Stimulated activated CD4-positive, alpha-beta T cell treated with anti-CD3 and anti-CD28 coated beads, TNF-alpha, amount 100 ng/mL, for 24 hours (primary cell): ENCODE measurements at places on chromosomes 4 and X.
A peak's percentile ranks its signal among the peaks of the same experiment; 100 is the strongest.

DNA sequence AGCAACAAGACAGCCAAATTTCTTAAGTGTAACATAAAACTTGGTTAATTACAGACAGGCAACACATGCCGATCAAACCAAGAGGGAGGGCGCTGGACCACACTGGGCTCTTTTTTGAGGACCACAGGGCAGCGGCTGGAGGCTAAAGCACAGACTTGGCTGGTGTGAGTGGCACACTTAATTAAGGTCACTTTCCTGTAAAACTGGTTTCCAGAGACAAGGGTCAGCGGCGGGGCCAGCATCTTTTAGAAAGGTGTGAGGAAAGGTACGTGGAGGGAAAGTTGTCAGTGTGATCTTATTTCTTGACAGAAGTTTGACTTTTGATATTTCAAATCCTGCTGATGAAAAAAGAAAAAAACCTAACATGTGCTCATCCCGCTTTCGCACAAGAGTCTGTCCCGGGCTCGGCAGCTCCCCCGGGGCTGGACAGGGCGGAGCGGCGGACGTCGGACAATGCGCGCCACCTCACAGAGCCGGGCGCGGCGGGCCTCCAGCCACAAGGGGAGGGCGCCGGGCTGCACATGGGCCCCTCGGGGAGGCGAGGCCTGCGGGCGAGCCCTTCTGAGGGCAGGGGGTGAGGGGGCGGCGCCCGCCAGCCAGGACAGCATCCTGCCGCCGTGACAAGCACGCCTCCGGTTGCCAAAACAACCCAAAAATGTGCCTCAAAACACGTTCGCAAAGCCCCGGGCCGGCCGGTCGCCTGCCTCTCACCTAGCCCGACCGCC lies 660 bp upstream of the HSPA4L start:
- DNase-seq, result no peak

DNA sequence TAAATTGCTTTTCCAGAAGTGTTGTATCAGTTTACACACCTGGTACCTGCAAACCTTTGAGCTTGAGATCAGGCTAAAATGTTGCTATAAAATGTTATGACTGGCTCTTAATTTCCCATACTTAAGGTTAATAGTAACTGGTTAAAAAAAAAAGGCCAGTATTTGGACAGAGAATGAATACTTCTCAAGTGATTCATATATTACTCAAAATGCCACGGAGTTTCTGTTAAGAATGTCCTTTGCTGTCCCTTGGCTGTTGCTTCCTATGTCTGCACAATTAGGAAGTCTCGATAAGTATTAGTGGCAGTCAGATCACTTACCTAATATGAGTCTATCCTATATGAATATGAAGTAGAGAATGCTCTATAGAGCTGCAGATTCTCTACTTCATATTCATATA lies 232.2 kb upstream of the IGFBP7 start:
- no peak for DNase-seq

DNA sequence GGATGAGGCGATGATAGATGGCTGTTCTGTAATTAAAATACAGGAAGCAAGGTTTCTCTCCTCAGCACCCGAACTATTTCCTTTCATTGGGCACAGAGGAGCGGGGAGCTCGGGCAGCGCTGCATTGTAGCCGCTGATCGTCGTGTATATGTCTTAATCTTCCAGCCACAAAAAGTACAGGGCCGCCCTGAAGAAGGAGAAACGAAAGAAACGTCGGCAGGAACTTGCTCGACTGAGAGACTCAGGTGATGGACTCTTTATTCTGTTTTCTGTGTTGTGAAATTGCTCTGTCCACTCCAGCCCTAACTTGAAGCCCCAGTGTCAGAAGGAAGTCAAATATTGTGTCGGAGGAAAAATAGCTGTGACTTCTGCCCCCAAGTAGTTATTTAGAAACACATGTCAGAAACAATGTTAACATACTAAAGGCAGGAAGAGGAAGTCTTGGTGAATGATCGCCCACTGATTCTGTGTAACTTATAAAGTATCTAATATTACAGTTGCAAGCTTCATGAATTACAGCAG lies 546 bp downstream of the ZRSR2 start:
- DNase-seq, result peak; percentile 1

DNA sequence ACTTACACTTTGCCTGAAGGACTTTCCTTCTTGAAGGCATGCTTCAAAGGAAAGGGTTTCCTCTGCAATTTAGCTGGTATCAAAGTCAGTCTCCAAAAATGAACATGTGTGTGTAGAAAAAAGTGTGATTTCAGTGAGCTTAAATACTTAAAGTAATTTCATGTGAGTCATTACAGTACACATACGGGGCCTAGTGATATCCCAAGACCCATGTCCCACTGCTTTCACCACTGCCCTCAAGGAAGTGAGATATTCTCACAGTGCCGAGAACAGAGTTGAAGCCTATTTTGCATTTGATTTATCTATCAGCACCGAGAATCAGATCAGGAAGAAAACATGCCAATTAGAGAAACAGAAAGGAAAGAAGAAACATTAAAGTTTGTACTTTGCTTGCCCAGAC lies 61.0 kb downstream of the CHST7 start:
- no peak for DNase-seq

DNA sequence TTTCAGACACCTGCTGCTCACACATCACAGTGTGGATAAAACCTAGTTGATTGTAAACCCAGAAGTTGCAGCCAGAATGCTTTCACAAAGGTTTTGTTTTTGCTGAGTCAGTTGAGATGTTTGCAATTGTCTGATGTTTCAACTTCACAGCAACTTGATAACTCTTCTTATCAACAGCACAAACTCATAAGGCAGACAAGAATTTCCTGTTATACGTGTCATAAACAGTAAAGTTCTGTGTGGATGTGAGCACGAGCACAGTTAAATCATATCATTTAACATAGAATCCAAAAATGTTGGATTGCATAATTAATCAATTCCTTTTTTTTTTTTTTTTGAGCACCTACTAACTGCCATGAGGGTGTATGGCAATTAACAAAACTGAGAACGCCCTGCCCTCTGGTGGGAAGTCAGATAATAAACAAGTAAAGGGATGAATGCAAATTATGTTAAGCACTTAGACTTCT lies 512.2 kb downstream of the PDHA2 start:
- no peak for DNase-seq
